Thoracic aorta endothelial cell (primary cell): ENCODE measurements at places on chromosomes 11 and 22. TPM values are rescaled to one million over a fixed set of nuclear protein-coding genes. Genes with fewer than 3 reads are reported as not detected.

TBX1 gene
- 1.9 and 17.7 TPM in 2 replicates for total RNA-seq

OR10A3 gene
- not detected in 2 replicates for total RNA-seq

CRYAB gene
- total RNA-seq = 0.29 and 1.1 TPM in 2 replicates

C22orf31 gene
- total RNA-seq = not detected in 2 replicates

FOLR1 gene
- total RNA-seq = not detected in 2 replicates

BTG4 gene
- not detected in 2 replicates for total RNA-seq

DDIAS gene
- 15.0 and 19.5 TPM in 2 replicates for total RNA-seq

FXYD6 gene
- 0.53 and 2.6 TPM in 2 replicates for total RNA-seq

RFPL1 gene
- not detected in 2 replicates for total RNA-seq

LRRC4C gene
- not detected in 2 replicates for total RNA-seq

SHANK3 gene
- 36.4 and 54.3 TPM in 2 replicates for total RNA-seq

SLC1A2 gene
- not detected in 2 replicates for total RNA-seq

OR52I2 gene
- total RNA-seq = not detected in 2 replicates

EFCAB6 gene
- 0.27 and 0.36 TPM in 2 replicates for total RNA-seq

SAA2 gene
- not detected in 2 replicates for total RNA-seq

TPST2 gene
- total RNA-seq = 44.5 and 45.6 TPM in 2 replicates

RAG2 gene
- not detected in 2 replicates for total RNA-seq

CELF1 gene
- total RNA-seq = 145 and 147 TPM in 2 replicates

TENM4 gene
- total RNA-seq = 0.13 and 0.14 TPM in 2 replicates

DHCR7 gene
- 44.3 and 84.8 TPM in 2 replicates for total RNA-seq

CASP12 gene
- 1.5 TPM in 2 replicates for total RNA-seq

GPHA2 gene
- not detected in 2 replicates for total RNA-seq

CNIH2 gene
- total RNA-seq = 0.13 and 0.14 TPM in 2 replicates

ATP5MG gene
- 46.3 and 56.8 TPM in 2 replicates for total RNA-seq

ART1 gene
- total RNA-seq = not detected in 2 replicates

NECTIN1 gene
- total RNA-seq = 12.4 and 18.9 TPM in 2 replicates

TESMIN gene
- 2.1 and 2.4 TPM in 2 replicates for total RNA-seq

OR10A2 gene
- not detected in 2 replicates for total RNA-seq

MYO18B gene
- under 0.01 TPM in 1 of 2 replicates, not detected in the other for total RNA-seq

TSKU gene
- 9.3 and 15.1 TPM in 2 replicates for total RNA-seq
